8988T (cell line): ENCODE measurements at places on chromosomes 12 and 14.

DNA sequence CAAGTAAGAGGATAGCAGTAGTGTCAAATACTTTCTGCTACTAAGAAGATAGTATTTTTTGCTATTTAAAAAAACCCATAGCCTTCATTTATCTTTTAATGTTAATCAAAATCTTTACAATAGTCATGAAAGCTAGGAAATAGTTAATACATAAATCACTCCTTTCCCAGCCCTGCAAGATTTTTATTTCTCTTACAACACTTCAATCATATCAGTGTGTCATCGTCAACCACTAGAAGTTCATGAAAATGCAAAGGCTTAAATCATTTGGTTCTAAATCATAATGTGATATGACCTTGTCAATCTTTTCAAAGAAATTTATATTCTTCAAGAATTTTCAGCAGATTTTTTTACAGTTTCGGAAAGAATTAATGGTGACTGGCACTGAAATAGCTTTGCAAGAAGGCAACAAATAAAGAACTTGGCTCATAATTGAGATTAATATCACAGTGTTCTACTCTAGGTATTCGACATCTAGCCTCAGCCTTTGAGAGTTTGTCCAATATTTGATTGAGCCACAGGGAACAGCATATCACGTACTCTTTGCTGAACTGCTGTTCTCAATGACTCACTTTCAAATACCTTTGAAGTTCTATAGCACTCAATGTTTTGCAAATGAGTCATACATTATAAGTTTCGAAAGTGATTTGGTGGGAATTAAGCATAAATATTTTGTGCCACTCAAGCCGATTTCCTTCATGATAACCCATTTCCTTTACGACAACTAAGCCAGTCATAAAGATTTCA is 384.0 kb upstream of the FOXG1 start:
- no peak for DNase-seq

GRCh38 chr14:102795060-102795925 is 18.0 kb downstream of the TRAF3 start:
- DNase-seq, result no peak

DNA sequence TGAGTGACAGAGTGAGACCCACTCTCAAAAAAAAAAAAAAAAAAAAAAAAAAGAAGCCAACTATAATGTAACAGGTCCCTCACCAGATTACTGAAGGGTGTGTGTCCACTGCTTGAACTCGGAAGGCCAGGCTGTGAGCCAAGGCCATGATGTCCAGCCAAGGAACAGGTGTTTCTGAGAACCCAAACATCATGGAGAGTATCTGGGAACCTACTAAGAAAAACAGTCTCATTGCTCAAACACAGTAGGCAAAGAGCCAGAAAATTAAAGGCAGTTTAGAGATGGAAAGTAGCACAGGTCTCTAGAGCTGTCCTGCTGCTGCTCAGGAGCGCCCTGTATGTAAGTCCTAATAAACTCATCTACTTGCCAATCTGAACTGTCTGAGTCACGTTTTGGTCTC is 12.5 kb upstream of the MAP4K5 start:
- no peak for DNase-seq

DNA sequence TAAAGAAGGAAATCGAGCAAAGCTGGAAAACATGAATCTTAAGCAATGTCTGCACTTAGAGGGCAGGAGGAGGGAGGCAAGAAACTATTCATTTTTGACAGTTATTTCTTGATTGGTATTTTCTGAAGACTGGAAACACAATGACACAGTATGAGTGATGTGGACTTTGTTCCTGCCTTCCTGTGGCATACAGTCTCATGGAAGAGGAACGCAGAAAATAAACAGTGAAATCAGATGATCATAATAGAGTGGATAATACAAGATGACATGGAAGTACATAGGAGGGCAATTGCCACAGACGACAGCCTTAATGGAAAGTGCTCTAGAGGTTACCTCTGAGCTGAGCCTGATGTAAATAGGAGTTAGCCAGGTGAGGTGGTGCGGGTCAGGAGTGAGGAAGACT is 140.4 kb upstream of the MAX start:
- DNase-seq, result no peak

DNA sequence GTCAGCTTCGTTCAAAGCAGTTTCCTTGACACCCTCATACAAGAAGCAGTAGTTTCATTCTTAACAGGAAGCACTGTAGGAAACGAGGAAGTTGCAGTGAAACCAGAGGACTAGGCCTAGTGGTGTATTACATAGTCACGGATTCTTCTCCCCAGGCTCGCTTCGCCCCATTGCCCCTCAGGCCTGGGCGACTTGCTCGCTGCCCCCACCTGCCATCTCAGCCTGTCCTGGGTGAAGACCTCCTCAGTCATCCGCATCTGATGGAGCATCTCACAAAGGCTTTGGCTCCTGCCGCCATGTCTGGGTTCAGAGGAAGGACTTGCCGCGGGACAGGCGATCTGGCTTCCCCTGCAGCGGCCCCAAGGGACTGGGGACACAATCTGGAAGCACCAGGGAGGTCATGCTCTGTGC is 93.5 kb downstream of the LMNTD1 start:
- no peak for DNase-seq

DNA sequence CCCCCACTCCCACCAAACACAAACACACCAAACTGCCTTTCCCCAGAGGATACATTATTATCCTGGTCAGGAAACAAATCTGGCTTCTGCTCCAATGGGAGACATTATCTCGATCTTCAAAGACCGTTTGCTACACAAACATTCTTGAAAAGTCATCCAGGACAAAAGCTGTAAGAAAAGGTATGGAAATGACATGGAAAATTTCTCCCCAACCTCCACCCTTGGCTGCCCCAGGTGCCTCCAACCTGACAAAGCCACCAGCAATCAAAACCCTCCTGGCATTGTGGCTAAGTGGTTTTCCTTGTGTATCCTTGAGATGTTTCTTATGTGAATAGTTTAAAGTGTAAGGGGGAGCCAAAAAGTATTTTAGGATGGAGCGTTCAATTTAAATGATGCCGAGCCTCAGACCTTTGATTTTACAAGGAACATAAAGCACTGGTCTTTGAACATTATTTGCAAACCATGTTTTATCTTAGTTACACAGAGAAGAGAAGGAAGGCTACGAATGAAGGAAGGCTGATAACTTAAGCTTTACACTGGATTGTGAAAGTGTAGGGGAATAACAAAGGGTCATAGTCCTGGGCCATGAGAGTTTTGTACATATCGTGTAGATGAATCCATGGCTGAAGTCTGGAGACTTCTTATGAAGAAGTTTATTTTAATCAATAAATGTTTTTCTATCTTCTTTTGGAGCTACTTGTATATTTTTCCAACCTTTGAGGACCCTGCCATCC is 418.9 kb upstream of the TMTC1 start:
- DNase-seq, result no peak

GRCh38 chr14:67513631-67514108 is 19.4 kb upstream of the PLEKHH1 start:
- no peak for DNase-seq

GRCh38 chr12:53585448-53586125 is 40.6 kb downstream of the ATF7 start:
- no peak for DNase-seq

GRCh38 chr14:81849714-81850113 is 316.1 kb upstream of the SEL1L start:
- no peak for DNase-seq

- DNase-seq, result no peak
Observed at GRCh38 chr12:321606-322326, 59.1 kb upstream of the SLC6A13 start.

- DNase-seq, result no peak
Observed at GRCh38 chr14:33657476-33657875, 293.4 kb downstream of the EGLN3 start.

GRCh38 chr14:53882684-53883083 is 73.9 kb downstream of the BMP4 start:
- DNase-seq, result no peak

GRCh38 chr12:52784909-52785308 is 7.8 kb upstream of the KRT76 start:
- DNase-seq, result no peak

DNA sequence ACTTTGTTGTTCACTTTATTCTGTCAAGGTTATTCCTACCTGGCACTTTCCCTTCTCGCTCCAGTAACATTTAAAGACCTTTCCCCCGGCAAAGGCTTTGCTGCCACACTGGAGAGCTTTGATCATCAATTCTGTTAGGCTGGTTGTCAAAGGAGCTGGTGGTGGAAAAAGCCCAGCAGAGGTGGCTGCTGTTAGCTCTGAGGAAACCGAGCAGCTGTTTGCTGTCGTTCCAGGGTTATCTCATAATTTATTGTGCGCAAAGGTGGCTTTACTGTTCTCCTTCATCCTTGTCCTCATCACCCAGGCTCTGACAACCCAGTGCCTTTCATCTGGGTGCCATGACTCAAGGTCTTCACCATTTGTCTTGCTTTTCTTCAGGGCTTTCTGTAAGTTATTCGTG is 38.2 kb upstream of the CRADD start:
- DNase-seq, result no peak

GRCh38 chr12:132661972-132662371 is 25.2 kb downstream of the POLE start:
- no peak for DNase-seq

GRCh38 chr14:97177016-97177415 is 379.8 kb downstream of the VRK1 start:
- no peak for DNase-seq

DNA sequence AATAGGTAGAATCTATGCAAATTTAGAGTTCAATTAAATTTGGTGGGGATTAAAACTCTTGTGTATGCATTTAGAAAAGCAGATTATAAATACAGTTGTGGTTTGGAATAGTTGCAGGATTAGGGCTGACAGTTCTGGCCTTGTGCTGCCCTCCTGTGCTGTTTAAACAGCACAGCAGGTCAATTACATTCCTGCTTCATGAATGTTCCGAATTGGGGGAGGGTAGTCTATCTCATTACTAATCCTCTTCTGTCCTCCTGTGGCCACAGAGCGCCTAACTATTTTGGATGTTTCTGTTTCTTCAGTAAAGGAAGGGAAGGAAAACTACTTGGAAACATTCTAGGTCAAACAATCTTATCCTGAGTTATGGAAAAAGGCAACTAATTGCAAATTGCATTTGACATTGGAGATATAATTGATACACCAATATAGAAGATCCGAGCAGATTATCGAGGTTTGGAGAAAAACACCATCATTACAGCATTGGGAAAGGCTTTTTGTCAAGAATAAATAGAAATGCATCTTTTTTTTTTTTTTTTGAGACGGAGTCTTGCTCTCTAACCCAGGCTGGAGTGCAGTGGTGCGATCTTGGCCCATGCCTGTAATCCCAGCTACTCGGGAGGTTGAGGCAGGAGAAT is 8.7 kb upstream of the GPR19 start:
- DNase-seq, result no peak

DNA sequence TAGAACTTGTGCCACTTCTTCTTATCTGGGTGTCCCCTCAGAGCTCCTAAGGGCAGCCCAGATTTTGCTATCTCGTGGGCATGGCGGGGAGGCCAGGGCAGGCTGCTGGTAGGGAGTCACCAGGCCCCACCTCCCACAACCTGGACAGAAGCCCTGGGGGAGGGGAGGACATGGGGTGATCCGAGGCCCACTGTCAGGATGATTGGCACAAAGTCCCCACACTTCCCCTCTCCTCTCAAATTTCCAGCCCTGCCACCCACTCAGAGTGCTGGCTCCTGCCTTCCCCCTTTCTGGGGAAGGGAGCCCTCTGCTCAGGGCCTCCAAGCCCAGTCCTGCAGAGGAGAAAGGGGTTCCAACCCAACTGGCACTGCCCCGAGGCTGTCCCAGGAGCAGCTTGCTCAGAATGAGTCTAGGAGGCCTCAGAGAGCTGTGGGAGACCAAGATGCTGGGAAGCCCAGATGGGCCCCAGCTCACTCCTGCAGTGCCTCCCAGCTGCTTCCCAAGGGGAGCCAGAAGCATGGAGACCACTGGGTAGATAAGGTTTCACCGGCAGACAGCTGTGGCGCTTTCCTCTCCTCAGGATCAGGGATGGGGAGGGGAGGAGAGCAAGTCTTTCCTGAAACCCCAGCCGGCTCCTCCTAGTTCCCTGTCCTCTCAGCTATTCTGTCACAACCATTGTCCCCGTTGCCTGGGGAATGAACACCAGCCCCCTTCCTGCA is 82.8 kb downstream of the B4GALNT3 start:
- DNase-seq, result no peak

DNA sequence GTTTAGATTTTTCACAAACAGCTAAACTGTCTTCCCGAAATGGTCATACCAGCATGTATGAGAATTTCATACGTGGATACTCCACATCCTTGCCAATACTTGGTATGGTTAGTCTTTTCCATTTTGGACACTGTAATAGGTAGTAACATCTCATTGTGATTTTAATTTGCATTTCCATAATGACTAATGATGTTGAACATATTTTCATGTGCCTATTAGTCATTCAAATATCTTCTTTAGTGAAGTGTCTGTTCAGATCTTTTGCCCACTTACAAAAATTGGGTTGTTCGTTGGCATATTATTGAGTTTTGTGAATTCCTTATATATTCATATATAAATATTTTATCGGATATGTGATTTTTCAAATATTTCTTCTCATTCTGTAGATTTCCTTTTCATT is 78.0 kb upstream of the GNG2 start:
- no peak for DNase-seq

GRCh38 chr12:52059582-52060497 is 8.6 kb downstream of the NR4A1 start:
- no peak for DNase-seq

DNA sequence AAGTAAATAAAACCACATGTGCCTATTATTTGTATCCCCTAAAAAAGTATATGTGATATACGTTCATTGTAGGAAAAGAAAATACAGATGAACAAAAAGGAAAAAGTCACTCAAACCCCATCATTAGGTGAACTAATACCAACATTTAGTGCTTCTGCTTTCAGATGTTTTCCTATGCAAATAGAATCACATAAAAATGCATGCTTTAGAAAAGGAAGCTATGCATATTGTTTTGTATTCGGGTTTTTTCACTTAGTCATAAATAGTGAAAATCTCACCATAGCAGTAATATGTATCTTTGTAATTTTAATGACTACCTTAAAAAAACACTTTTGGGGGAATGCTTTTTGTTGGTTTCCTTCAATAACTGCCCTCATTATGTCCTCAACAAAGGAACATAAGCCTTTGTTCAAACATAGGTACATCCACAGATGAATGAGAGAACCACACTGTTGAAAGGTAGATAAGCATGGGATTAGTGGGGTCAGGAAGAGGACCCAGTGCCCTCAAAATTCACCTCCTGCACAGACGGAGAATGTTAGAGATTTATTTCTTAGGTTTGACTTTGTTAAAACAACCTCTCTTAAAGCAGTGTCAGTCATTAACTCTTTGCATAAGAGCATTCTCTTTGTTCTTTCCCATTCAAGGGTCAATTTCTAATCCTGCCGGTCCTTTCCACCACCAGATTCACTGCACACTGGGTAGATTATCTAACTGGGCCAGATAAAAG is 6.5 kb downstream of the AMDHD1 start:
- no peak for DNase-seq

- DNase-seq, result no peak
Observed at GRCh38 chr14:102662636-102663430, 70.4 kb downstream of the RCOR1 start.

GRCh38 chr12:89163918-89164317 is 188.4 kb downstream of the DUSP6 start:
- no peak for DNase-seq

DNA sequence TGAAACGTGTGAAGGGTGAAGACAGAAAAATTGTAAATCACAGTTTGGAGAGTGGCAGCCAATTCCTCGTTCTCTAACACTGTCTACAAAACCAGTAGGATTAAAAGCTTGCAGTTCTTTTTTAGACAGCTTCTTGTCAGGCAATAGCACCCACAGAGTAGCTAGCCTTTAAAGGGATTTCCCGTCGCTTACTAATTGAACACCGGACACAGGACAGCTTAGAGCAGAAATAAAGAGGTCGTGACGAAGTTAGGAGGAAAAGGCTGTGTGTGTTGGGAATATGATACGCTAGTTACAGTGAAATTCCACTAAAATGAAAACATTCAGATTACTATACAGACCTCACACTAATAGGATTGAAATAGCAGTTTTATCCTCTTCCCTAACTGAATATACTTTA is 149.1 kb upstream of the FLRT2 start:
- DNase-seq, result no peak
